Lower leg skin (tissue), 4 donors: ENCODE measurements at places on chromosomes 12 and 14.

- no peak for DNase-seq
Measured at GRCh38 chr12:51132693-51133092, 40.2 kb downstream of the TFCP2 start.

DNA sequence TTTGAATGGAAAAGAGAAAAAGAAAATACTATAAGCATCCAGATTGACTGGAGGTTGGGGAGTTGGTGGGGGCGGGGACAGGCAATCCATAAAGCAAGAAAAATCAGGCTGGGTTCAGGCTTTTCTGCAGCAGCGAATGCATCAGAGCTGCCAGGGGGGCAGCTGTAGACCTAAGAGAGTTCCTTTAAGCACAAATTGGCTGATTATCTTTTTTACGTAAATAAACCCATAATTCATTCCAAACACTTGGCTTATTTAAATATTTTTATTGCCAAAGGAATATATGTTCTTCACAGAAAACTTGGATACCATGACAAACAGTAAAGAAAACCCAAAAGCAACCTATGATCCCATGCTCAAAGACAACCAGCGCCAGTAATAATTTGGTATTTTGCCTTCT is 10.2 kb downstream of the BDKRB2 start:
- no peak for DNase-seq

DNA sequence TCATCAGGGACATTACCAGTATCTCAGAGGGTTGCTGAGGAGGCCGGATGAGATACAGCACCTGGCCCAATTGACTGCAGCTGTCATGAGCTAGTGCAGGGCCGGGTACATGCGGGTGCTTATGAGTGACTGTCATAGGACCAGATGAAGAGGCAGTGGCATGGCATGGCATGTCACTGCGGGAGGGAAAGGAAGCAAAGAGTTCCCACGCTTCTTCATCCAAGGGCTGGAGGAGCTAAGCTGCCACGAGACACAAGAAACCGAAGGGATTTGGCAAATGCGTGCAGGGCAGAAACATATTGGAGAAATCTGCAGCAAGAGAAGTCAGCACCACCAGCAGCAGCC is 10.7 kb upstream of the GPX2 start:
- DNase-seq: peak; percentile 36

DNA sequence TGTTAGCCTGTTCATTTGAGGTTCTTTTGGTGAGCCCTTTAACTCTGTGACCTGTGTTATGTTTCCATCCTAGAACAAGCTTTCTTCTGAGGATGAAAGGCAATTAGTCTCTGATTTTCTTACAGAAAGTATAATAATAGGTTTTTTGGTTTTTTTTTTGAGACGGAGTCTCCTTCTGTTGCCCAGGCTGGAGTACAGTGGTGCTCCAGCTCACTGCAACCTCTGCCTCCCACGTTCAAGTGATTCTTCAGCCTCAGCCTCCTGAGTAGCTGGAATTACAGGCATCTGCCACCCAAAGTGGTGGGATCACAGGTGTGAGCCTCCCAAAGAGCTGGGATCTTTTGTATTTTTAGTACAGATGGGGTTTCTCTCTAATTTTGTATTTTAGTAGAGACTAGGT is 52.7 kb upstream of the SYNE2 start:
- DNase-seq: no peak

DNA sequence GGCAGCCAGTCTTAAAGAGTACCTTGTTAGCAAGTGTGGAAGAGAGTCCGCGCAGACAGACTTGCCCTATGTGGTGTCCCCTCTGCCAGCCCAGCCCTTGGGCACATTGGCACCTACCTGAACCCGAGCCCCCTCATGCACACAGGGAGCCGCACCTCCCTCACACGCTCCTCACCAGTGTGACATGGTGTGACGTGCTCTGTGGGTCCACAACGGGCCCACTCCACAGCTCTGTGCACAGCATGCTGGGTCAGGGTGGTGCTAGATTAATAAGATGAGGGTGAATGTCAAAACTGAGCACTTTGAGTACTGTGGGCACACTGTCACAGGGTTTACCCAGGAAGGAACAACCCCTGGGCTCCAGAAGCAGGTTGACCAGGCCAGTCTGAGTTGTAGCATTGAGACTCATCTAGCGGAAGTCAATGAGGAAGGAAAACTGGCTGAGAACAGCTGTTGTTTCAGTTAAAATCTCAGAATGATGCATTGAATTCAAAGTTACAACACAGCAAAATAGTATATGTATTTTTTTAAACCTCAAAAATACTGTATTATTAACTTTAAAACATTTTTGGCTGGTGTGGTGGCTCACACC is 53.4 kb upstream of the AMN start:
- DNase-seq: peak; percentile 50

DNA sequence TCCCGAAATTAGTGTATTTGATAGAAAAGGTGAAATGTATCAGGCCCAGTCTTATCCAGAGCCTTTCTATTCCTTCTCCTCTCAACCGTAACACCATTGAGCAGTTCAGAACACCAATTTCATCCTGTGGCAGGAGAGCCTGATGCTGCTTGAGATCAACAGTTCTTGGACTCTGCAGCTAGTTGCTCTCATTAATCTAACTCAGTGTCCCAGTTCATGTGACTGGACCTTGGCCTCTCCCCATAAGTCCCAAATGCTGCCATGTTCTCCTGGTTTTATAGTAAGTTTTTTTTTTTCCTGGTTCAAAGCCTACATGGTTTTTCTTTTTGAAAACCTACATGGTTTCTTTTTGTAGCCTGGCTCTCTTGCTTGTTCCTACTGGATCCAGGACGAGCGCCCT is 293.9 kb downstream of the ITPR2 start:
- DNase-seq: no peak

DNA sequence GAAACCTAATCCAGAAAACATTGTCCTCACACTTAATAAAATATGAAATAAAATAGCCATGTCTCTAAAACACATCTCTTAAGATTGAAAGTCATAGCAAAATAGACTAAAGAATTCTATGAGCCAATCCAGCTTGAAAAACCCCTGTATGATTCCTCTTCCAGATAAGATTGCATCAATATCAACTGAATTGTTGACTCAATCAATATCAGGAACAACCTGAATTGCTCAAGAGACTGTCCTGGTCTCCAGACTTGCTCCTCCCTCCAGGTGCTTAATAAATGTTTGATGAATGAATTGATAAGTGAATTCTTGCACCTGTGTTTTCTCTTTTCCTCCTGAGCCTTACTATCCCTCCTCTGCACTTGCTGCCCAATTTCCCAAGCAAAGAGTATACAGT is 162.1 kb downstream of the NTF3 start:
- DNase-seq: no peak

GRCh38 chr12:127145929-127146789 is 1120.8 kb upstream of the TMEM132C start:
- peak; percentile 88 for DNase-seq

- no peak for DNase-seq
Measured at GRCh38 chr12:109716092-109716479, 2.5 kb downstream of the FAM222A start.

DNA sequence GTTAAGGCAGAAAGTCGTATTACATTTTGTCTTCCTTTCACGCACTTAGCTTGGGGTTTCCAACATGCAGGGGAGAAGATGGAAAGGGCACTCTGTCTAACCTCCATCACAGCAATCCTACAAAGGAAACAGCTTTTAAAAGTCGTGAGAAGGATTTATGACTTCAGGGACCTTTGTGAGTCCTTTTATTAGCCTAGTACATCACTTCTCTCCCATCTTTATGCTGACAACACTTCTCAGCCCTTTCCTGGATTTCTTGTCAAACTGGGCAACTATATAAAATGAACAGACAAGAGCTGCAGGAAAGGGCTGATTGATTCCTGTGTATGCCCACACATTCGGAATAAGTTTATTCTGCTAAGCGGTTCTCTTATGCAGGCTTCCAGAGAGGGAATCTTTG is 159.0 kb downstream of the DERA start:
- DNase-seq: no peak

DNA sequence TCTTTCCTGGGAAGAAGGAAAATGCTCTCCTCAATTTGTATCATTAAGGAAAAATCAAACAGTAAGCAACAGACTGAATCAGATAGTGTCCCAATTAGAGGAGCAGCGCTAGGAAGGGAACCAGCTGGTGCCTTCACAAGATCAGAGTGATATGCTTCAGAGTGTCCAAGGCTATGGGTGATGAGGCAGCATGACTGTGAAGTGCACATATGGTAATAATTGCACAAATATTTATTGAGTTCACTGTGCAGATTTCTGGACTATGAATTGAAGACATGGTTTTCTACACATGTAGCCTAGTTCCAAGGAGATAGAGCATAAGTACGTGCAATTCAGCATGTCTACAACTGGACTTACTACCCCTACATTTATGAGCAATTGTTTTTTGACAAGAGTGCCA is 78.8 kb upstream of the EVL start:
- DNase-seq: no peak

- DNase-seq: peak; percentile 61
Measured at GRCh38 chr12:2638273-2639019, 156.3 kb upstream of the FKBP4 start.

DNA sequence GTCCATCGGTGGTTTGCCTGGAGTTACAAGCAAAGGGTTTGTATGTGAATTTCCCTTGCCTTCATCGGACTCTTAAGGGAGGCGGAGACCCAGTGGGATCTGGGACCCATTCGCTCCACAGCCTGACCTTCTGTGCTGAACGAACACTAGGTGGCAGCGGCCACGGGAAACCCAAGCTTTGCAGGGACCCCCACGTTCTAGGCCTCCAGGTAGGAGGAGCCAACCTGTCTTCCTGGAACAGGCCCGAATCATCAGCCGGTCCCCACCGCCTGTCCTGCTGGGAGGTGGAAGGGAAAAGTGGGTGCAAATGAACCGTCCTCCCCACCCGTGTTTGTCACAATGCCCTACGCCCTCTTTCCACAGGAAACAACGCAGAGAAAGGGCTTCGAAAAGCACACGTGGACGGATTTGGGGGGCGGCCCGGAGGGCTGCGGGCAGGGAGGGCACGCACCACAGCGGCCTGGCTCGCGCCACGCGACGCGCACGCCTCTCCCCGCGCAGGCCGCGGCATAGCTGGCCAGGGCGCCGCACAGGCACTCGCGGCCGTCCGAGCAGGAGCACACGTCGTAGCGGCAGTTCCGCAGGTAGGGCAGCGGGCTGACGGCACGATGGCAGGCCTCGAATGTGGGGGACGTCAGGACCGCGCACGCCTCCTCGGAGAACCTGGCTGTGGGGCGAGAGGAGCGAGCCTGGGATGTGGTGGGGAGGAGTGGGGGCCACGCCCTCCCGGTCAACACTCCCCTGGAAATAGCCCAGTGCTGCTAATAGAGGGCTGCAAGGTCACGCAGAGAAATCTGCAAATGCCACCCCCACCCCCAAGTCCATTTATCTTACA is 67.8 kb downstream of the VWF start:
- no peak for DNase-seq

GRCh38 chr12:72366255-72366654 is 94.1 kb downstream of the TRHDE start:
- DNase-seq: no peak

DNA sequence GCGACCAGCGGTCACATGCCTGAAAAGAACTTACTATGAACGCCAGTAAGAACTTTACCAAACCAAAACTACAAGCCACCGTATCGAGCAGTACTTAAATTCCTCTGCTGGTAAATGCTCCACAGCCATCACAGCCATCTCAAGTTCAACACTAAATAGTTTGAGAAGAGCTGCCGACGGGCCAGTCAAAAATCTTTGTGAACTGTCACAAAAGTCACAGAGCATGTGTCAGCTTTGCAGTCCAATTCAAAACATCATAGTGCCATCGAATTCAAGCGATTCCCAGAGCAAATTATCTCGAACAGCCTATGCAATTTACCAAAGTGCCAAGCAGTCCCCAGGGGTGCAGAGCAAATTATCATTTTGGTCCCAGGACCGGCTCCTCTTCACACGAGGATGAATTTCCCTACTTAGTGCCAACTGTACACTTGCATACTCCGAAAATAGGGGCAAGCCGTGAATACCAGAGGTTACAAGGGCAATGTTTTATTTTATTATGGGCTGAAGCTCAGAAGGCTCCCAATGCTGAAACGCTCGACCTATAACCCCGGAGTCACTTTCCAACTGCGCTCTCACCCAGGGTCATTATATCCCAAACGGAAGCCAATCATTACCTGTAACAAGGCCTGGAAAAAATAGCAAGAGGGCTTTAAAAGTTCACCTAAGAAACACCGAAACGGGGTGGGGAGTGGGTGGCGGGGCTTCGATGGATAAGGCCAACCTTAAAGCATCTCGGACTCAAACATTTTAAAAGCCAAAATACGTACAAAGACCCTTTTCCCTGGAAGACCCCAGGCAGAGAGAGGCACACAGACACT is 1.1 kb downstream of the LRP6 start:
- DNase-seq: no peak

GRCh38 chr12:20368114-20368650 is at the start of gene PDE3A:
Gene PDE3A, plus strand, starts transcription at chr12:20368537. Its CDS starts 748 bp downstream, at chr12:20369285.
- peak; percentile 93 for DNase-seq
